ENCODE measurements at places on chromosomes 5 and 9.

DNA sequence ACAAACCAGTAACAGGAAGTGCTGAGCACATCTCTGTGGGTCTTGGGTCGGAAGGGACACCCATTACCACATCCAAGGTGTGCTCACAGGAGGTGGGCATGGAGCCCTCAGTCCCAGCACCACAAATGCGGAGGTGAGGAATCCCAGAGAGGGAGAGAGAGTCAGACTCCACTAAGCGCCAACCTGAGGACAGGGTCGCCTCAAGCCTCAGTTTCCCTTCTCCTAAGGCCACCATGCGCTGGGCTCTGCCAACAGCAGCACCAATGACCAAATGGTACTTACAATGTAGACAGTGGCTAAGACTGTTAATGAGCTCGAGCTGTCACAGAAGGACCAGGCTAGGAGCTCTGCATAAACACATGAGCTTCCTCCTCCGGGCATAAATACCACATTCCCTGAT, 43.1 kb downstream of the BICD2 start:
- DNase-seq, result no peak

- DNase-seq, result no peak
These were observed 8.2 kb downstream of the CEP120 start for GRCh38 chr5:123414974-123415373.

GRCh38 chr5:133898440-133898839, 70.0 kb downstream of the C5orf15 start:
- no peak for DNase-seq

- no peak for DNase-seq
These were observed 5.7 kb downstream of the QSOX2 start for GRCh38 chr9:136239983-136240330.

GRCh38 chr9:132773093-132773492, 102.8 kb downstream of the GTF3C4 start:
- no peak for DNase-seq

- DNase-seq, result no peak
These were observed 8.3 kb upstream of the NRARP start for GRCh38 chr9:137310189-137311052.

DNA sequence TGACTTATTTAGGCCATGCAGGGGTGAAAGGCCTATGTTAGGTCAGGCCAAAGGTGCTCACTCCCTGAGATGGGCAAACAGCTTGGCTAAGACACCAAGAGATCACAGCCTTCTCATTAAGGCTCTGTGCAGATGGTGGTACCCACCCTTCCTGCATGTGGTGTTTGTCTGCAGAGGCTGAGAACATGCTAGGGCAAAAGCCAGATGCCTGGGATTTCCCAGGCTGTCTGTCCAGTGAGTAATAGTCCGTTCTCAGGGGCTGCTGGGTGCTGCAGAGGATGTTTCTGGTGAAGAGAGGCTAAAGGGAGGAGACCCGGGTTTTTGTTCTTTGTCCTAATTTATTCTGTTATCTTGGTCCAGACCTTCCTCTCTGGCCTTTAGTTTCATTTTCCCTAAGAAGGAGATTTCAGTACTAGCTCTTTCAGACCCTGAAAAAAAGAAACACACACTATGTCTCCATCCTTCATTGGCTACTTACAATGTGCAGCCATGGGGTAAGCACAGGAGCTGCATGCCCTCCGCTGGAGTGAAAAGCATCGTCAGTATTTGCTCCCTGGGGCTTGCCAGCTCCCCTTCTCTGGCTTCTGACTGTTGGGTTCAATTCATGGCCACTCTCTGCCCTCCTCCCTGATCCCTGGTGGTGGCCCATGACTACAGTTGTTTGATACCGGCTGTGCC, 23.4 kb upstream of the GLRA1 start:
- DNase-seq, result no peak

GRCh38 chr5:42387563-42387962, 35.7 kb upstream of the GHR start:
- DNase-seq, result no peak

GRCh38 chr9:124267271-124267807, 9.6 kb downstream of the NEK6 start:
- no peak for DNase-seq

DNA sequence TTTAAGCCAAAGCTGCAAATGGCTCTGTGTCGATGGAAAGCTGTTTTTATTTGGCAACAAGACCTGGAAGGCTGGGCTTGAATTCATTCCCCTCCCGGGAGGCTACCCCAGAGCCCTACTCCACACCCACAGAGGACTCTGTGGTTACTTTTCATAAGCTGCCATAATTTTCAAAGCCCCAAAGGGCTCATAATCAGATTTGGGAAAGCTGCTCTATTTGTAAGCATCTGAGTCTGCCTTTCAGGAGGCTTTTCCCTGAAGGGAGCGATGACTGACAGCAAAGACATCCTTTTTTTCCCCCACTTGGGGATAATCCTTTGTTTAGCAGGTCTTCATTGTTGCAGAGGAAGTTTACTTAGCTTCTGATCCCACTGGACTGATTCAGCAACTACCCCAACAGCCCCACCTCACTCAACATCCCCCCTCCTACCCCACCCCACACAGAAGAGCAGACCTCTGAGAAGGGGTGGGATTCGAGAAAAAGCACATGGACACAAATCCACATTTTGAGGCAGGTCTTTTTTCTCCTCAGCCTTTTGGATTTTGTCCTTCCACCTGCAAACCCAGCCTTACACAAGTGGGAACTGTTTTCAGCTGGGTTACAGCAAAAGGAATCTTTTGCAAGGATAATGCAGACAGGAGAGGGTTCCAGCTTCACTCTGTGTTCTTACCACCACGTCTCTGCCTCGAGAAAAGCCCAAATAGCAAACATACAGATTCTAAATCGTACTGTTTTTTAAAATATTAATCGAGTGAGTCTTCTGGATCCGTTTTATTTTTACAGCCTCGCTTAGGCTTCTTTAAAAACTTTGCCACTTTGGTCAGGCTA, 244.4 kb upstream of the TUT7 start:
- DNase-seq, result no peak

GRCh38 chr5:36870399-36871040, 6.0 kb upstream of the NIPBL start:
- DNase-seq, result no peak

DNA sequence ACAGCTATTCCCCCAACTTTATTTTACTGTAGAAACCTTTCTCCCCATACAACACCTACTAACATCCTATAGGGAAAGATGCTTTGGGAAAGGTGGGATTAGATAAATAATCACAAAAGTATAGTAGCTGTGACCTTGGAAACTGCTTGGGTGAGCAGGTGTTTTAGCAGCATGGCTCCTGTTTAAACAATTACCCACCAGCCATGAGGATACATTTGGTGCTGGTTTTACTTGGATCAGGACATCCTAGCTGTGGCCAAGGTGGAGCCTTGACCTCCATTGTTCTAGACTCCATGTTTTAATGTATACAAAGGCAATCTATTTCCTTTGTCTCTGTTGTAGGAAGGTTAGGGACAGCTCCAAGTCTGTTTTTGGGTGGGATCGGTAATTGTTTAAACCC, 56.8 kb upstream of the ALDH1B1 start:
- no peak for DNase-seq

DNA sequence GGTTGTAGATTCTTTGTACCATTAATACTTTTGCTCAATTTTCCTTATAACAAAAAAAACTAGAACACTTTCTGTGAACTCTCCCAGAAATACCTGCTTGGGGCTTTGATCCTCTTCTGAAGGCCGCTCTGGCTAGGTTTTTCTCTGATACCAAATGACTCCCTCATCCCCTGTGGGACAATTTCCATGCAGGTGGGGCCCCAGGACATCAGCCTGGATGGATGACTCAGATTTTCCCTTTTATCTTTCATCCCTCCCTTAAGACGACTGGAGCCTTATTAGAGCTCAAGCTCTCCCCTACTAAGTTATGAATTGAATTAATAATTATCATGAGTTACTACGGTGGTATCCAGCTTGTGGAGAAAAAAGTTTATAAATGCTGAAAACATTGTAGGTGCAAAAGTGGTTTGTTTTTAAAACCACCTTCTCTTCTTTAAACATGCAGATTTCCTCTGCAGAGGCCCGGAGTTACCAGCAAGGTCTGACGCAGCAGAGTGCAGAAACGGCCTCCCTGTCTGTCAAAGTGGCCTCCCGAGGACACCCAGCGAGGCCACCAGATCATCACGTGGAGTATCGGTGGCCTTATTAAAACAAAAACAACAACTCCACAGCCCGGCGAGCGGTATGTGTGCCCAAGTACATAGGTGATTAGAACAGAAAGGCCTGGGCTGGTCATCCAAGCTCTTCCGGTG, 50.8 kb upstream of the IRX4 start:
- DNase-seq, result no peak

DNA sequence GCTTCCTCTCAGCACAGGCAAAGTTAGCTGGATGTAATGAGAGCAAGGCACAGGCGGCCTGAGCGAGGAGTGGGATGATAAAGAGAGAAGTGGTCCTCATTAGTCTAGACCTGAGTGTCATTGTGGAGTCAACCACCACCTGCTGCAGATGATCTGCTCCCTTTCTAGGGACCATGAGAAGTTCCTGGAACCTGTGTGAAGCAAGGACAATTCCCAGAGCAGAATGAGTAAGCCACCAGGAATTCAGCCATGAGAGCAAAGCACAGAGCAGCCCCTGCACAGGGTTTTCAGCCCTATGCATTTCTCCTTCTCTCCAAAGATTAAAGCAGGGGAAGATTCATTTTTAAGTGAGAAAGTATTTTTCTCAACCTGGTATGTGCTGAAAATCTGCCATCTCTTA, 146.8 kb upstream of the SPEF2 start:
- no peak for DNase-seq

- DNase-seq, result no peak
These were observed 43.6 kb downstream of the JADE2 start for GRCh38 chr5:134568761-134569695.

GRCh38 chr9:1995084-1995483, 20.1 kb upstream of the SMARCA2 start:
- no peak for DNase-seq

GRCh38 chr9:4838189-4838546, 45.4 kb downstream of the RCL1 start:
- no peak for DNase-seq

GRCh38 chr9:79184831-79185230, 386.9 kb upstream of the TLE4 start:
- no peak for DNase-seq

DNA sequence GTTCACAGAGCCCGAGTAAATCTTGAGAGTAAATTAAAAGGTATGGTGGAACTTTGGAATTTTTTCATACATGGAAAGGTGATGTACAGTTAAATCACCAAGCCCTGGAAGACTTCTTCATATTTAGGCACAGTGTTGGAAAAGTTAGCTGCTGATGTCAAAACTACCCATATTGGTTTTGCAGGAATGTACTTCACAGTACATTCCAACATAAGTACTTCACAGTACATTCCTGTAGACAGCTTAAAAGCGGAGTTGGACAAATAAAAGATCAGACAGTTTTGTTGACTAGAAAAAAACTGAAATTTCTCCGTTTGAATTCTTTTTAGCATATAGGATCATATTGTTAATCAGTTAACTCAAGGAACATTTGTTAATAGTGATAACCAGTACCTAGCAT, 1.8 kb downstream of the RANBP17 start:
- no peak for DNase-seq

DNA sequence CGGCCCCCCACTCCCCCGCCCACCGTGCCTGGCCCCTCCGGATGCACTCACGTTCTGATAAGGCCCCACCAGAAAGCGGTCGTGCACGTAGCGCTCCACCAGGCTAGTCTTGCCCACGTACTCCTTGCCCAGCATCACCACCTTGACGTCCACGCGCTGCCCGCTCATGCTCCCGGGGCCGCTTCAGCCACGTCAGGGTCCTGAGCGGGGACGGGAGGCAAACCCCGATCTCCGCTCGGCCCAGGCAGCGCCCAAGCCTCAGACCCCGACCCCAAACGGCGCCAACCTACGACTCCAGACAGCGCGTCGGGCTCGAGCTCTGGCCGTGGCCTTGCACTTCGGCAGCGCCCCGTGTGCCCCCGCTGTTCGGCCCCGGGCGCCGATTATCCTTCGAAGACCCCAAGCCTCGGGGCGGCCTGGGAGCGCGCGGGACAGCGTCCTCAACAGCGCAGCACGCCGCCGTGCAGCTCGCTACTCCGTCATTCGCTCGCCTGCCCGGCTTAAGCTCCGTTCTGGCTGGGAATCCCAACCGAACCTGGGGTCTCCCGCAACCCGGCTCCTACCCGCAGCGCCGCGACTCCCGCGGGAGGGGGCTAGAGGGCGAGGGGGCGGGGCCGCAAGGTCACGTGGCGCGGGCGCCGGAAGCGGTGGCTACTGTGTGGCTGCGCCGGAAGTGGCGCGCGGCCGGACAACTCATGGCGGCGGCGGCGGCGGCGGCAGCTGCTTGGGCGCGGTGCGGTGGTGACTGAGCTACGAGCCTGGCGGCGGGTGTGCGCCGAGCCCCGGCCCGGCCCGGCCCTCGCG, at the start of the genes PRELID1 and RAB24:
PRELID1 (plus strand) TSS at position 679 of the 804 bp plus-strand sequence. CDS start 187 bp downstream, outside the sequence.
RAB24 (minus strand) TSS at position 599 of the 804 bp plus-strand sequence; CDS start at position 168, 431 bp downstream.
- peak; percentile 90 for DNase-seq

DNA sequence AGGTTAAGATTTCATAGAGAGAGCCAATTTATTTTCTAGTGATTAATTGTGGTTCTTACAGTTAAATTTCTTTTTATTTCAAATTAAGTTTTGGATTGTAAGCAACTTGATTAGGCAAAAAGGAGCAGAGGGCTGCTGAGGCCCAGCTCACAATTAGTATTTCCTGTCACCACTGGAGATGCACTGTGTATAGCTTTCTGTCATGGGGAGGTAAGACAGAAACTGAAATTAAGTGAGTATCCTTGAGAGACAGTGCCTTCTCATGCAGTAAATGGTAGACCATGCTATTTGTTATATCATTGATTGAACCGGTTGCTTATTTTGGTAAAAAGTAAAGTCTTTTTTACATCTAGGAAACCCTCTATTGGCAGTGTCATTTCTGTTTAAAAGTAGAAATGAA, 190.7 kb downstream of the CCDC171 start:
- DNase-seq, result no peak

DNA sequence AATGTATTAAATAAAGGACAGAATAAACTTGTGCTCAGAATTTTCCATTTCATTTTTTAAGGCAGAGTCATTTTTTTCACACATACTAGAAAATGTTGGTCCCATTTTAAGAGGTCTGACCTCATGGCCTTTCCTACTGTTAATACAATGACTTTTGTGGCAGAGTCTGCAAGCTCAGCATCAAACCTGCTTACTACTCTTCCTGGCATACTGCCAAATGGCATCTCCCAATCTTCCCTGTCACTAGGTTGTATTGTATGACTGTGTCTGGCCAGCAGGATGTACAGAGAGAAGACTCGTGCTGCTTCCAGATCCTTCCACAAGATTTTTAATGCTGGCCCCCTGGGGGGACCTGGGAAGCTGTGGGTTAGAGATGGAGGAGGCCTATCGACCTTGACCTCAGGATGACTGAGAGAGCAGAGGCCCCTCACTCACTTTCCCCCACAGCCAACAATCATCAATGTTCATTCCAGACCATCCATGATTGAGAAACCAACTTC, 64.7 kb downstream of the BARX1 start:
- no peak for DNase-seq

- DNase-seq, result no peak
These were observed 235.3 kb downstream of the PRDM9 start for GRCh38 chr5:23742701-23743100.

DNA sequence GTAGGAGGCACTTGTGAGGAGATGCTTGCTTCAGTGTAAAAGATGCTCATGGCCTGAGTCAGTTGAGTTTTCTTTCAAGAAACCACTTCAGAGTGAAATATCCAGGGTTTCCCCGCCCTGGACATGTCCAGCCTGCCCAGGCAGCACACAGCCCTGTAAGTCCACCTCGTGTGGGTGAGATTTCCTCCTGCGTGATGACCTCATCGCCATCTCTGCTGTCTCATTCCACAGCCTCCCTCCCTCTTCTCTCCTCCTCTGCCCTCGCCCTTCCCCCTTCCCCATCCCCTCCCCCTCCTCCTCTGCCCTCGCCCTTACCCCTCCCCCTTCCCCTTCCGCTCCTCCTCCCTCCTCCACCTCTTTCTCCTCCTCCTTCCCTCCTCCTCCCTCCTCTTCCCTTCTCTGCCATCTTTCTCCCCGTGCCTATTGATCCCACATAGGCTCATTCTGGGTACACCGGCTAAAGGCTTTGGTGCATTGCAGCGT, 34.0 kb upstream of the NCS1 start:
- peak; percentile 8 for DNase-seq

Measured in stimulated activated CD4-positive, alpha-beta T cell treated with anti-CD3 and anti-CD28 coated beads, Interleukin-4, amount 100 ng/mL, for 48 hours (primary cell).